ENCODE measurements at places on chromosomes 13 and 19.
A peak's percentile ranks its signal among the peaks of the same experiment; 100 is the strongest.

- no peak for DNase-seq
Measured at GRCh38 chr13:111265006-111265700, 55.3 kb upstream of the TEX29 start.

DNA sequence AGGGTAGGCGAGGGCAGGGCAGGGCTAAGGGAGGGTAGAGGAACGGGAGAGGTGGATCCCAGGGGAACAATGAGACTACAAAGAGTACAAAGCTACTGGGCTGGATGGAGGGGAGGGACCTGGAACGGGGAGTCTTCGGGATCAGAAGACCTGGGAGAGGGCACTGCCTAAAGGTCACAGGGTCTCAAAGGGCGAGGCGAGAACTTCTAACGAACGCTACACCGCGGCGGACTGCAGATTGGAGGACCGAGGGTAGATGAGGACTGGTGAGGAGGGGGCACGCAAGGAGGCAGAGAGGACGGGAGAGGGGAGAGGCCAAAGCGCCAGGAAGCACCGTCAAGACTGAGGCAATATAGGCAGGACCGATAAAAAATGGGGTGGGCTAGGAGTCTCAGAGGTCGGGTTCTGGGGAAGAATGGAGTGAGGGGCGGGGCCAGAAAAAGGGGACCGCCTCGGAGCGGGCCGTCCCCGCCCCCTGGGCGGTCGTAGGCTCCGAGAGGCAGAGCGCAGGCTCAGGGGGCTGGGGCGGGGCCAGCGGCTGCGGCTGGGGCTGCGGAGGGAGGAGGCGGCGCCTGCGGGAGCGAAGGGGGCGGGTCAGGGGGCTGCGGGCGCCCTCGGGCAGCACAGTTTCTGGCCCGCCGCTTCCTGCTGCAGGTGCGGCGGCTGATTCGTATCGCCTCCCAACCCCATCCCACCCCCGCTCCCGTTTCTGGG, 1.3 kb upstream of the KCNC3 start:
- DNase-seq = peak; percentile 89

GRCh38 chr13:44932171-44932849, 57.0 kb downstream of the NUFIP1 start:
- DNase-seq = no peak

GRCh38 chr13:44927968-44928367, 61.3 kb downstream of the NUFIP1 start:
- DNase-seq = no peak

- DNase-seq = no peak
Measured at GRCh38 chr19:41784743-41785142, 11.6 kb upstream of the CEACAM3 start.

GRCh38 chr19:5091018-5091683, 122.2 kb downstream of the KDM4B start:
- DNase-seq = no peak

DNA sequence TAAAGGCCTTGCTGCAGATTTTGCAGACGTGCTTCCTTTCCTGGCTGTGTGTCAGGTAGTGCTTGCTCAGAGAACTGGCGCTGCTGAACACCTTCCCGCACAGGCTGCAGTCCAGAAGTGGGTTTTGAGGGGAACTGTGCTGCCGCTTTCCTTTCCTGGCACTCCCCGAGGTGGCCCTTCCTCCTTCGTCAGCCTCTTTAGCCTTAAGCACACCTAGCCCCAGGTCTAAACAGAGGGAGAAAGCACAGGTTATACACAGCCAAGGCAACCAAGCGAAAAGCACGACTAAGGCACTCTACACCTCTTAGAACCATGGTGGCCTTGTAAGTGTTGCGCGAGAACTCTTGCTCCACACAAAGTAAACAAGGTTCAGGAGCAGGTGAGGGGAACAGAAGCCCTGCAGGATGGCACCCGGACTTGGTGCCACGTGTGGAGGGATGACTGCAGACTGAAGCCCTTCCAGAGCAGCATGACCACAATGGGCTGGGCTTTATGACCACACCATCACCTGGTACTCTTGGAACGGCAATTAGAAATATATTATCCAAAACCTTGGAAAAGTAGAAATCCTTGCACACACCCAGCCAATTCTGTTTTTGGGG, 23.6 kb downstream of the ZNF541 start:
- no peak for DNase-seq

DNA sequence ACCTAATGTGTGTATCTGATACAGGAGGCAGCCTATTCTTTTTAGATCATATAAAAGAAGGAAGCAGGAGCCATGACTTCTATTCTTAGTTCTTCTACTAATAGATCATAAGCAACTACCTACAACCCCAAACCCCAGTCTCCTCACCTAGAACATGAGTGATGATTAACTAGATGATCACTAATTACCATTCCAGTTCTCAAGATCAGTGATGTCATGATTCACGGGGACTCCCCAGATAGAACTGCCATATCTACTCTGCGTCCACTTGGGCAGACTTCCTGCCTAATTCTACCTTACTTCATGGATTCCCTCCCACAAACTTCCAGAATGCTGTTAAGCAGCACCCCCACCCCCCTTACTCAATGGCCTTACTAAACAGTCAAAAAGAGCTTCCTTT, 380.1 kb downstream of the FGF14 start:
- DNase-seq = no peak

DNA sequence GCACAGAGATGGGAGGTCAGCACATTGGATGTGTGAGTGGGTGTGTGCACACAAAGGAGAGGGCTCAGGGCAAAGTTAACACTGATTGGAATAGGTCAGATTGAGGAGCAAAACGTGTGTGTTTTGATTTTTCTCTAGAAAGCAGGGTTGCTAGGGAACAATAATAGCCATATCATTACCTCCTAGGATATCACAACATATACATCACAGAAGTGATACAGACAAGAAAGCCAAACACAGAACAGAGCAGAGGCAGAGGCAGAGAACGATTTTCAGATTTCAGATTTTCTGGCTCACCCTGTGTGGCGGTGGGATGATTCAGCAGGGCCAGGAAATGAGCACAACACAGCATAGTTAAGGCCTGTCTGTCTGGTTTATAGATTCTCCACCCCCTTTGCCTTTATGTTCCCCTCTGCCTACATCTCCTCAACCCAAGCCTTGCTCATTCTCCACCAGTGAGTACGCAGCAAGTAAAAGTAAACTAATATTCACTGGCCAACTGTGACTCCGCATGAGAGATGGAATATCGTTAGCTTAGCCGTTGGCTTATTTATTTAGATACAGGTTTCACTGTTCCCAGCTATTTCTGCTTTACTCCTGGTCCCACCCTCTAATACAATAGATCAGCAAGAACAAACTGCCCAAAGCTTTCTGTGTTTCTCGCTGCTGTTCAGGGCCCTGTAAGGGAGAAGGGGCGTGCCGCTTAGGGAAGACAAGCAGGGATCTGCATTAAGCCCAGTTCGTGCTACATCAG, 182.7 kb upstream of the TSC22D1 start:
- no peak for DNase-seq

Data from CD4-positive, alpha-beta T cell treated with Interleukin-15 for 1 hour (primary cell).